ENCODE measurements at places on chromosomes 1 and 21.

GRCh38 chr1:4117196-4117595, 217.1 kb upstream of the C1orf174 start:
- DNase-seq = no peak

GRCh38 chr1:172928412-172928811, 122.3 kb downstream of the TNFSF18 start:
- DNase-seq = no peak

- DNase-seq = no peak
Observed at GRCh38 chr1:17554954-17555353, 15.5 kb downstream of the ARHGEF10L start.

GRCh38 chr1:231334079-231334666, 3.5 kb downstream of the EXOC8 start:
- DNase-seq = no peak

GRCh38 chr1:218451415-218451814, 106.3 kb downstream of the TGFB2 start:
- DNase-seq = no peak

GRCh38 chr1:24896176-24896575, 33.9 kb downstream of the RUNX3 start:
- DNase-seq = no peak

DNA sequence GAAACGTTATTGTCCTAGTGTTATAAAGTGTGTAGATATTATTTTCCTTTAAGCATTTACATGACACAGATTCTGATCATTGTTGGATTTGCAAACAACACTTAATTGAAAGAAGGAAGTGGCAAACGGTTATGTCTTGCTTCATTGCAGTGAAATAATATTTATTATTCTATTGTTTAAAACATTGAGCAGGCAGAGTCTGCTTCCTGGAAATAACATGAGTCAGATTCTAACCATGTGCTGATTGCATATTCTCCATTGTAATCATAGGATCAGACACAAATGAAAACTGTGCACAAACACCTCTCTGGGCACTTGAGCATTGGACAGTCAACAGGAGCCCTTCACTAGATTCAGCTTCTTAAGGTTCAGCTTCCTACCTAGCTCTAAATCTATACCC, 46.8 kb upstream of the USP25 start:
- DNase-seq = no peak

DNA sequence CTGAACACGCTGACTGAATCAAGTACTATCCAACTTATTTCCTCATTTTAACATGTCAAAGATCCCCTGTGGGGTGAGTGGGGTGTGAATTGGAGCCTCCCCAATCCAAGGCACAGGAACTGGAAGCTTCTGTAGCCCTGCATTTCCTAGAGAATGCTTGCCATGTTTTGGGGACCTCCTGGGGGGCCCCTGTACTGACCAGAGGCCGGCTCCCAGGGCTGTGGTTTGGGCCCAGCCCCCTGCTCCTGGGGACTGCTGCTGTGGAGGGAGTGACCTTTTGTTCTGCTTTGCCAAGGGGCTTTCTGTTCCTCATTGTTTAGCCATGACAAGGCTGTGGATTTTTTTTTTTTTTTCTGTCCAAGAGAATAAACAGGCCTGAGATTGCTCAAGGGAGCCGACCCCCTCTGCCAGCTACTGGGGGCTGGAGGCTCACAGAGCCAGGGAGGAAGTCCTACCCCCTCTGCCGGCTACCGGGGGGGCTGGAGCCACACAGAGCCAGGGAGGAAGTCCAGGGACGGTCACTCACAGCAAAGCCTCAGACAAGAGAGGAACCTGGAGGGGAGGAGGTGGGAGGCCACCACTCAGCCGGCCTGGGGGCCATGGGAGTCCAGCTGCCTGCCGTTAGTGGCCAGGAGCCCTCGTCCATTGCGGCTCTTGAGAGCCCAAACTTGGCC, 17.4 kb downstream of the TNFRSF1B start:
- DNase-seq = no peak

DNA sequence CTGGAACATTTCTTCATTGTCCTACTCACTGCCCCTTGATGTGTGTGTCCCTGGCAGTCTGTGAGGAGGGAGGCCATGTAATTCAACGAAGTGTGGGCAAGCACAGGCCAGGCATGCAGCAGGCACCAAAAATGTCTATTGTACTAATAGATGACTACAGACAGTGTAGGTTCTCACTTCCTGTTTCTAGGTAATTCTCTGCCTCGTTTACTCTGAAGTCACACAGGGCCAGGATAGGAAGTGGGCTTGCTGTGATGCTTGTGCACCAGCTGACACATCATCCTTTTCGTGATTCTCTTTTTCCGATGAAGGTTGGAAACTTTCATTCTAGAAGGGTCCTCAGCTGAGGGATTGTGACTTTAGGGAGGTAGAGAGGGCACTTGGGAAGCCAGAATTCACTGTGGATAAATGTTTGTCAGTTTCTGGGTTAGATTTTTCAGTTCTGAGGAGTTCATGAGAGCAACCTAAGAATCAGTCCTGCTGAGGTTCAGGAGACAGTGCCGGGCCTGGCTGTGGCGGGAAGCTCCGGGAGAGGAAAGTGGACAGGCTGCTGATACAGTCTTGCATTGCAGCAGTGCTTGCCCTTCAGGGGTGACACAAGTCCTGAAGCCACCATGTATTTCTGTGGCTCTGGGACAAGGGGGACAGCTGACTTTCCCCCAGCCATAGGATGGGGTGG, 4.3 kb upstream of the CSF1 start:
- DNase-seq = no peak

- no peak for DNase-seq
Observed at GRCh38 chr1:103523346-103523745, 2.2 kb upstream of the RNPC3 start.

DNA sequence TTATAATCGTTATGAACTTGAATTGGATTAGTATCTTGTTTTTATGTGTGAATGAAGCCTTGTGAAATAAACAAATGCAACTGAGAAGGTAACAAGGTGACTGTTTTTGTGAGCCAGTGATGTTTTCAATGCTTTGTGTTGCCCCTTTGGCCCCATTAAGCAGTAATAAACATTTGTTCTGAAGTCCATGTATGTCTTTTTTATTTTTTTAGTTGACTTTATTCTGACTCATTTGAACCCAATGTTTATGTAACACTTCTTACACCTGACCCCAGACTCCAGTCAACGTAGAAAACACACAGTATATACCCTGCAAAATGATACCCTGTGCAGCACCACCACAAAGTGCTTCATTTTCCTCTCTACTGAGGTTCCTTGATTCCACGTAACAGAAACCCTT, 4.6 kb upstream of the CACYBP start:
- DNase-seq = no peak

DNA sequence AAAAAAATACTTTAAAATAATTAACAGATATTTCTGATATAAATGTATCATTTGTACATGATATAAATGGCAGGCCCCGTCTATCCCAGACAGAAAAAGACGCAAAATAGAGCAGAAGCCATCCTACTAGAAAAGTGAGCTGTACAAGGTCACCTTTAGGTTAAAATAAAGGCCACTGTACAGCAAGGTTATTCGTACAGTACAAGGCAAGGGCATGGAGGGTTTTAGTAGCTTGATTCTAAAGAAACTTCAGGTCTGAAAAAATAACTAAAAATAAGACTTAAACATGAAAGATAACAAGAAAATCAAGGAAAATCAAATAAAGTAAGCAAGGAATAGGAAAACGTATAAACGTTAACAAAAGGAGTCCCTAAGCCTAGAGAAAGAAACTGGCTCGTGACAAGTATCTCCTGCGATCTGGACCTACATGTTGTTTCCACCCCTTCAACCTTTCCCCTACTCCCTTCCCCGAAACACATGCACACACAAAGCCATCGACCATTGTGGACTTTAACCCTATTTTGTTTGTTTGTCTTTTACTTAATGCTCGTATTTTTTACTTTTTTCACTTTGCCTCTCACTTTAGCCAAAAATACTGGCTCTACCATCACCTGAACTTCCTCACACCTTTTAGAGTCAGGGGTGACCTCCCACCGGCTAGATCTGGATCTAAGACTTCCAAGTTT, 26.5 kb upstream of the SLC30A10 start:
- DNase-seq = no peak

DNA sequence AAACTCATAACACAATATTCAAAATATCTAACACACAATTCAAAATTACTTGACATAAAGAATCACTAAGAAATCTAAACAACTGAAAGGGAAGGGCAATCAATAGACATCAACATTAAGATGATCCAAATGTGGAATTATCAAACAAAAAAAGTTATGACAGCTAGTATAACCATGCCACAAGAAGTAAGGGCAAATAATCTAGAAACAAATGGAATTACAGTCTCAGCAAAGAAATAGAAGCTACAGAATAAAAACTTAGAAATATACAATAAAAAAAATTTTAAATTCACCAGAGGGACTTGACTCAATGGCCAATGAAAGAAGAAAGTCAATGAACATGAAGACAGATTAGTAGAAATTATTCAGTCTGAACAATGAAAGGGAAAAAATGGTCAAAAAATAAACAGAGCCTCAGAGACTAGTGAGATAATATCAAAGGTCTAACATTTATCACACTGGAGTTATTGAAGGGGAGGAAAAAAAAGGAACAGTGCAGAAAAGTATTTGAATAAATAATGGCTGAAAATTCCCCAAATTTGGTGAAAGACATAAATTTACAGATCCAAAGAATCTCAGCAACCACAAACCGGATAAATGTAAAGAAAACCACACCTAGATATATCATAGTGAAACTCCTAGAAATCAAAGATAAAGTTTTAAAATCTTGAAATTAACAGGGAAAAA, 41.8 kb downstream of the BARHL2 start:
- no peak for DNase-seq

DNA sequence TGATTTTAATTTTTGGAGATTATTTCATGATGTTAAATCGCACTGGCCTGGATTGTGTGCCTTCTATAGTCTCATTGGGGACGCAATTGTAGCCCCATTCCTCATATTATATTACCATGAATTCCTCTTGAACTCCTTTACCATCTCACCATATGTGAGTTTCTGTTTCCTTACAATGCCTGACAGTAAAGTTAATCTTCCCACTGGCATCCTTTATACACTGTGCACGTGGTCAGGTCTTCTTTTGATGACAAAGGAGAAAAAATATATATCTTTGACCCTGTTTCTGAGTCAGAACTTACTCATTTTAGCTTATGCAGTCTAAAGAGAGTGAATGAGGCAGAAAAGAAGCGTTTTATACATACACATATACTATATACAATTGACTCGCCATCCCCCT, 774 bp upstream of the ABL2 start:
- DNase-seq = no peak
